ENCODE measurements at places on chromosomes 3 and 15.

- no peak for DNase-seq
These were observed 1.0 kb downstream of the LRRC28 start for GRCh38 chr15:99252326-99252725.

DNA sequence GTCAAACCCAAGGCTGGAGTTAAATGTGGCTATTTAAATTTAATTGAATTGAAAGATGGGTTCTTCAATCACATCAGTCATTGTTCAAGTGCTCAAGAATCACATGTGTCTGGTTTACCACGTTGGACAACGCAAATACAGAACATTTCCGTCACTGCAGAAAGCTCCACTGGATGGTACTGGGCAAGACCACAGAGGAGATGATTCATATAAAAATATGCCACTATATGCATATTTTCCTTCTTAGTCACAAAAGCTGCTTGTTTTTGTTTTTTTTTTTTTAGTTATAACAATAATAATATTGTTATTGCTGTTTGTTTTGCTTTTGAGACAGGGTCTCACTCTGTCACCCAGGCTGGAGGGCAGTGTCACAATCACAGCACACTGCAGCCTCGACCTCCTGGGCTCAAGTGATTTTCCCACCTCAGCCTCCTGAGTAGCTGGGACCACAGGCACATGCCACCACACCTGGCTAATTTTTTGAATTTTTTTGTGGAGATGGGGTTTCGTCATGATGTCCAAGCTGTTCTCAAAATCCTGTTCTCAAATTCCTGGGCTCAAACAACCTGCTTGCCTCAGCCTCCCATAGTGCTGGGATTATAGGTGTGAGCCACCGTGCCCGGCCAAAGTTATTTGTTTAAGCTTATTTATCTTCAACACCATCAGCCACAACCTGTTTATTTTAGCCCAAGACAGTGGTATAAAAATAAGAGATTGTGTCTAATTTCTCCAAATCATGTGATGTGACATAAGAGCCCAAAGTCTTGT is 19.4 kb downstream of the RTP3 start:
- peak; percentile 45 for DNase-seq

GRCh38 chr3:31645256-31645655 is 112.5 kb downstream of the STT3B start:
- DNase-seq: no peak

DNA sequence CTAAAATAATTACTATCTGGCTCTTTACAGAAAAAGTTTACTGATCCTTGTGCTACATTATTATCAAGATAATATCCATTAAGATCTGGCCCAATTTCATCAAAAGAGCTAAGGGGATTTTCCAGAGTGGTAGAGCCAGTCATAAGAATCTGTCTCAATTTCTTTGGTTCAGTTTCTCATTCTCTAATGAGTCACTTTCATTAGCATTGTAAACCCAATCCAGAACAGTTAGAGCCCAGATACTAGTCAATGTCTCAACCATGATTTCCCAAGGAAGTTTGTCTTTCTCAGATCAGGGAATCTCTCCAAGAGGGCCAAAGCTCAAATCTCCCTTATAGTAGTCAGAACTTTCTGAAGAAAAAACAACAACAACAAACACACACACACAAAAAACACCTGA is 131.1 kb upstream of the PPP2R3A start:
- DNase-seq: no peak

- DNase-seq: no peak
These were observed 178.8 kb downstream of the NSMCE3 start for GRCh38 chr15:29090617-29091466.

Data from BJ (cell line).